Activated CD4-positive, alpha-beta T cell treated with anti-CD3 and anti-CD28 coated beads, Interleukin-10, Interleukin-2, amounts not matched to agents 100 ng/mL and 50 ng/mL, durations not matched to agents 16 hours and 8 hours (primary cell): ENCODE measurements at places on chromosomes 6 and 20.
A peak's percentile ranks its signal among the peaks of the same experiment; 100 is the strongest.

DNA sequence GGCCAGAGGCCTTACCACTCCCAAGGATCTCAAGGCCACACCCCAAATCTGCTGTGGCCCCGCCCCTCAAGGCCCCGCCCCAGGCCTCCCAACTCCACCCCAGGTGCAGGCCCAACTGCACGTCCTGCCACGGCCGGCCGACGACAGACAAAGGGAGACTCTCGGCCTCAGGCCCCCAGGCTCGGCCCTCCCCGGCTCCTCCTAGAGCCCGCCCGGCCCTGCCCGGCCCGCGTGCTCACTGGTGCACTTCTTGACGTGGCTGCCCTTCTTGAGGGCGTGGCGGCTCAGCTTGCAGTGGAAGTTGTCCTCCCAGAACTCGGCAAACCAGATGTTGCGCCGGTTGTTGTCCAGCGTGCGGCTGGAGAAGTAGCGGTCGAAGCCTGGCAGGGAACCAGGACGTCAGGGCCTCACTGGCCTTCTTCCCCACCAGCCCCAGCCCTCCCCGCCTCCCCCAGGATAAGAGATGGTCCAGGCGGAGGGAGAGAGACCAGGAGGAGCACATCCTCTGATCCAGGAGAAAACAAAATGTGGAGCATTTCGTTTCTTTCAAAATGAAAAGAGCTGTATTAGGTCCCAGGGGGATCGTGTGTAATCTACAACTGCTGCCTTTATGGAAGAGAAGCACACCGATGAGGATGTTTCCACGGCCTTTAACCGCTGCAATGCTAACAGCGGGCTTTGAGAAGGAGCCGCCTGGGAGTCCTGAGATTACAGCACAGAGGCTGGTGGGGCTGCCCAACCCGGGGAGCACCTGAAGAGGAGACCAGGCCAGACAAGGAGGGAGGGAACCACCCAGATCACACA, 89.4 kb downstream of the GRM4 start:
- peak; percentile 18 for DNase-seq

GRCh38 chr6:85679445-85680123, 36.9 kb upstream of the SYNCRIP start:
- DNase-seq, result no peak

DNA sequence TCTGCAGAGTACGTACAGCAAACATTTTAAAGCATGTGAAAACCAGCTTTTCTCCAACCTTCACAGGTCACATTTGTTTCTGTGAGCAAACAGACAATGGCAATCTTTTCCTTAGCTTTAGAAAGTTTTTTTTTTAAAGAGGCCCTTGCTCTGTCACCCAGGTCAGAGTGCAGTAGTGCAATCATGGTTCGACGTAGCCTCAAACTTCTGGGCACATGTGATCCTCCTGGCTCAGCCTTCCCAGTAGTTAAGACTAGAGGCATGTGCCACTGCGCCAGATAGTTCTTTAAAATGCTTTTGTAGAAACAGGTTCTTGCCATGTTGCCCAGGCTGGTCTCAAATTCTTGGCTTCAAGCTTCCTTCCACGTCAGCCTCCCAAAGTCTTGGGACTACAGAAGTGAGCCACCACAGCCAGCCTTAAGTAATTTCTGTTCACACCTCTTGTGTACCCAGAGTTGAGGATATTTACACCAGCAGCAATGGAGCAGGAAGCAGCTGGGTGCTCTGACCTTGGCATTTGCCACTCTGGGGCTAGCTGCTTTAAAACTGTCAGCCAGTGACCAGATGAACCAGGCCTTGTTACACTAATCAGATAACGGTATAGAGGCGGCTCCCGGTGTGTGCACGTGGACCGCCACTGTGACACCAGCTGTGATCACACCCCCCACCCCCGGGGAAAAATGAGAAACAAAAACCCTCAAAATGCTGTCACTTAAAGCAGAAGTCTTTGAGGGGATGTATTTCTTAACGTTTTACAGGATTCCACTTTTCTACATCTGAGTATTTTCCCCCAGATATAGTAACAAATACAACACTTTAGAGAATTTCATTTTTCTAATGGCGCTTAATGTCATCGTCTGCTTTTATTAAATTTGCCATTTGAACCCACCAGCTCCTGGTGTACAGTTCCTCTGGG, 71.3 kb downstream of the AKAP12 start:
- no peak for DNase-seq

DNA sequence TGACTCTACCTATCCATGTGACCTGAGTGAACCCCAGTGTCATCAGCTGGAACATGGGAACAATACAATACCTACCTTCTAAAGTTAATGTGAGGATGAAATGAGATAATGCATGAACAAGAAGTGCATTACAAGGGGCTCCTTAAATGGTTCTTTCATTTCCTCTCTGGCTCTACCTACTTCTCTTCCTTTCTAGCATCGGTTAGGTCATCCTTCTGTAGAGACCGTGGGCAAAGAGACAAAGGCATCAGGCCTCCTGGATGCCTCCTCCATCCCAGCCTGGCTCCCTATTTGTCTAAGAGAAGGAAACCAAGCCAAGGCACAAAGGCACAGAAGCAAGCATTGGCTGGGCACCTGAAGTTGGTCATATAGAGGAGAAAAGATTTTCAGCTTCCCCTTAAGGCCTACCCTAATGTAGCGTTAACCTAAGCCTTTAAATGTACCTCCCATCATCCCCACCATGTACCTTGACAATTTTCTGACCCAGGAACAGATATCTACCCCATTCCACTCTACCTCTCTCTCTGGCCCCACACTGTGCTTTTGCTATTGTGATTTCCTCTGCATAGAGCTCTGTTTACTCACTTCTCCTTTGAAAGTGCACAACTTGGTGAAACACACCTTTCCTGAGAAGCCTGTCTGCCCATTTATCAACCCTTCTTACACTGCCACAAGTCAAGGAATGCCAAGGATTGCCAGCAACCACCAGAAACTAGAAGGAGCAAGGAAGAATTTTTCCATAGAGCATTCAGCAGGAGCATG, 86.6 kb downstream of the GCLC start:
- no peak for DNase-seq

GRCh38 chr6:127971945-127972391, 71.1 kb upstream of the THEMIS start:
- DNase-seq, result peak; percentile 93

- no peak for DNase-seq
These were observed 31.3 kb downstream of the PPP1R3G start for GRCh38 chr6:5116243-5116991.

GRCh38 chr6:36272234-36272633, 2.4 kb downstream of the PNPLA1 start:
- DNase-seq, result no peak

DNA sequence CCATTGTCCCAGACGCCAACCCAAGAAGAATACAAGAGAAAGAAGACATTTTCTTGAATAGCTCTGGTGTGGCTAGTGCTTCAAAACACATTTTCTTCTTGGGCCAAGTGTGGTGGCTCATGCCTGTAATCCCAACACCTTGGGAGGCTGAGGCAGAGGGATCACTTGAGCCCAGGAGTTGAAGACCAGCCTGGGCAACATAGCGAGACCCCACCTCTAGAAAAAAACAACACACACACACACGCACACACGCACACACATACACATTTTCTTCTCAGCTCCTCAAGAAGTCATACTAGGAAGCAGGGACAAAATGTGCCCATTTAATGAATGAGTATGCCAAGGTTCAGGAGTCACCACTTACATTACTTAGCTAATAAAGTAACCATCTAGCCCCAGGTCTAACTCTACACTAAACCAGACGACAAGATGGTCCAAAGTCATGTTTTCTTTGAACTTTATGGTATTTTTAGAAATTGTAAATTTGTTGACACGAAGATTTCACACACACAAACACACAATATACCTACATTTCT, 68.8 kb downstream of the ZMYND8 start:
- DNase-seq, result no peak

DNA sequence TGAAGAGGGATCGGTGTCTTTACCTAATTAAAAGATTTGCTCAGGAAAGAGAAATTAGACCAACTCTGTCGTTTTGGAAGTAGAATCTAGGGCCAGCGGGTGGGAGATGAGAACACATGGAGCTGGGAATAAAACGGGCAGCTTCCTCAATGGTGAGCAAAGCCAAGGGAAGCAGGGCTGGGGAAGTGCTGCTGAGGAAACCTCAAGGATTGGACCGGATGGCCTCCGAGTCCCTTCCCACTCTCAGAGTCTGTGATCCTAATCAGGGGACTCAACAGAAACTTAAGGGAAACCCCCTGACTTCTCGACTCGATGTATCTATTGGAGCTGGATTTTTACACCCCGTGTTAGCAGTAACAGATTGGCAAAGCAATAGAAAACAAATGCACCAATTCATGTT, 10.8 kb downstream of the GCNT2 start:
- DNase-seq, result no peak

- no peak for DNase-seq
These were observed 117.8 kb upstream of the F13A1 start for GRCh38 chr6:6438286-6438685.

- DNase-seq, result no peak
These were observed 70.8 kb upstream of the HEY2 start for GRCh38 chr6:125678601-125679000.

GRCh38 chr20:8447262-8448120, 315.4 kb downstream of the PLCB1 start:
- DNase-seq, result no peak

- DNase-seq, result no peak
These were observed at the start of gene FRMD1 for GRCh38 chr6:168078943-168079405. Gene FRMD1, minus strand, starts transcription at chr6:168079212. Its CDS starts 118 bp downstream, at chr6:168079094.

GRCh38 chr6:7215798-7216231, 97.2 kb downstream of the SSR1 start:
- no peak for DNase-seq

GRCh38 chr6:84785671-84786070, 21.3 kb upstream of the TBX18 start:
- no peak for DNase-seq

DNA sequence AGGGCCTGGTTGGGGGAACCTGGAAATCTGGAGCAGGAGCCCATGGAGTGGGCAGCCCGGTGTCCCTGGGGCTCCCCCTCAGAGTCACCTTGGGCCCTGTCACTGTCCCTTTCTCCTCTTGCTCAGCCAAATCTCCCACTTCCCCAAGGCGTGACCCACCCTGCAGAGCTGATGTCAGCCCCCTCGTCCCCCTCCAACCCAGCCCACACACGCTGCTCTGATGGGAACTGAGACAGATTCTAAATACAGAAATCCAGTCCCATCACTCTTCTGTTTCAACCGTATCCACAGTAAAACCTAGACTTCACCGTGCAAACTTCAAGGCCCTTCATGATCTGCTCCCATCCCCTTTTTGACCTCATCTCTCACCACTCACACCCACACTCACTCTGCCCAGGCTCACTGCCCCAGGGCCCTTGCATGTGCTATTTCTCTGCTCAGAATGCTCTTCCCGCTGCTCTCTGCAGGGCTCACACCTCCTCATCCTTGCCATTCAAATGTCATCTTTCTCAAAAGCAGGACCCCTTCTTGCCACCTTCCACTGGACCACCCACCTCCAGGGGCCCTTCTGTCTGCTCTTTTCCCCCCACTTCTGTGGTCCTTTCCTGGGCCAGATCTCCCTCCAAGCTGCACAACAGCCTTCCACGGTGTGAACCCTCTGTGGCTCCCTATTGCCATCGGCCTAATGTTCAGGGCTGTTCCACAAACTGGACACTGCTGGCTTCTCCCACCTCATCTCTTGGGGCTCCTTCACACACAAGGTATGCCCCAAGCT, 16.6 kb downstream of the TGM2 start:
- DNase-seq, result no peak

DNA sequence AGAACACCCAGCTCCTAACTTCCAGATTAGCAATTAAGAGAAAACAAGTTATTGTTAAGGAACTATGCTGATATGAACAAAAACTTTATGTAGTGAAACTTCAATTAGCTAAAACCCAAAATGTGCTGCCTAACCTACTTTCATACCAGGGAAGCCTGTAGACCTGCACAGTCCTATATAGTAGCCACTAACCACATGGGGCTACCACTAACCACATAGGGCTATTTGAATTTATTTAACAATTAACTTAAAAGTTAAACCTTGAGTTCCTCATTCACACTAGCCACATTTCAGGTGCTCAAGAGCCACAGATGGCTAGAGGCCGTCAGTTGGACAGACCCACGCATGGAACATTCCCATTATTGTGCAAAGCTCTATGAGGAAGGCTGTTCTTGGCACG, 72.4 kb upstream of the LAMP5 start:
- no peak for DNase-seq

GRCh38 chr6:100808638-100809275, 72.4 kb downstream of the ASCC3 start:
- no peak for DNase-seq

- DNase-seq, result no peak
These were observed 380.6 kb upstream of the JAG1 start for GRCh38 chr20:11054266-11054993.

DNA sequence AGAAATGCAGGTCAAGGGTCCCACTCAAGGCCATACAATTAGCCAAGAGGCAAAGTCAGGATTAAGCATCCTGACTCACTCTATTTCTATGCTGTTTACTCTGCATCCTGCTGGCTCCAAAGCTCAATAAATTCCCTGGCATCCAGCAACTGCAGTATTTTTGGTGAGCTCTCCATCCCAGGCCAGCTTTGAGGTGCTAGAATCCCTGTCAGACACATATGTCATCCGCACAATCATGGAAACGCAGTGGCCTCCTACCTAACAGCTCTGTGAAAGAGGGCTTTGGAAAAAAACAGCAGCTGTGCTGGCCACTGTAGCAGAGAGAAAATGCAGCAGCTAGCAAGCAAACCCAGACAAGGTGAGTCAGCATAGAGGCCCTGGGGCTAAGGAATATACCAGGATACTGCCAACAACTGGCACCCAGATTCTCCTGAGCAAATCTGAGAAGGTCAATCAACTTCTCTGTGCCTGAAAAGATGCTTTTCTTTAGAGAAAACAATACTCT, 58.4 kb downstream of the ANKEF1 start:
- no peak for DNase-seq

DNA sequence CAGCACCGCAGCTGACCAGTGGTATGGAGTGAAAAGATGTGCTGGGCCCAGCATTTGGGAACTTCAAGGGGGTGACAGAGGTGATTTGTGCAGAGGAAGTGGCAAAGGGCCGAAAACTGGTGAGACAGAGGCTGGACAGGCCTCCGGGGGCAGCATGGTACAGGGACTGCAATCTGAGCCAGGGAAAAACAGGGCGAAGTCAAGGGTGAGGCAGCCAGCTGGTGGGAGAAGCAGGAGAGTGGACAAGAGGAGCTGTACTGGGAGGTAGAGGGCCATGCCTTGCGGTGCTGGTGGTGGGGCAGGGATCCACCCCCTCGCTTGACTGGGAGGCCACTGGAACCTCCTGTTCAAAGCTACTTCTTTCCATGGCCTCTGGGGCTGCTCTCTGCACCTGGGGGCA, 7.3 kb upstream of the GFRA4 start:
- DNase-seq, result no peak

- DNase-seq, result no peak
These were observed 21.7 kb downstream of the MDFI start for GRCh38 chr6:41659935-41660334.

- DNase-seq, result peak; percentile 38
These were observed 216.2 kb downstream of the NFATC2 start for GRCh38 chr20:51326201-51326819.

- no peak for DNase-seq
These were observed 84.6 kb upstream of the DST start for GRCh38 chr6:56727097-56727850.

- no peak for DNase-seq
These were observed 1.2 kb upstream of the NOL4L start for GRCh38 chr20:32586291-32586690.

GRCh38 chr6:152503546-152503945, 133.6 kb downstream of the SYNE1 start:
- DNase-seq, result peak; percentile 5

- peak; percentile 58 for DNase-seq
These were observed 10.3 kb upstream of the RAD21L1 start for GRCh38 chr20:1215386-1216170.
